Kidney epithelial cell (primary cell): ENCODE measurements at places on chromosomes 3 and 15.

GRCh38 chr3:46537316-46537715 lies 28.8 kb downstream of the LRRC2 start:
- DNase-seq: no peak

GRCh38 chr15:55823699-55824340 lies 80.9 kb upstream of the PRTG start:
- DNase-seq: no peak

- no peak for DNase-seq
Observed at GRCh38 chr3:53525765-53526703, 31.6 kb downstream of the CACNA1D start.

- DNase-seq: no peak
Observed at GRCh38 chr3:150068440-150069153, 97.9 kb upstream of the PFN2 start.

DNA sequence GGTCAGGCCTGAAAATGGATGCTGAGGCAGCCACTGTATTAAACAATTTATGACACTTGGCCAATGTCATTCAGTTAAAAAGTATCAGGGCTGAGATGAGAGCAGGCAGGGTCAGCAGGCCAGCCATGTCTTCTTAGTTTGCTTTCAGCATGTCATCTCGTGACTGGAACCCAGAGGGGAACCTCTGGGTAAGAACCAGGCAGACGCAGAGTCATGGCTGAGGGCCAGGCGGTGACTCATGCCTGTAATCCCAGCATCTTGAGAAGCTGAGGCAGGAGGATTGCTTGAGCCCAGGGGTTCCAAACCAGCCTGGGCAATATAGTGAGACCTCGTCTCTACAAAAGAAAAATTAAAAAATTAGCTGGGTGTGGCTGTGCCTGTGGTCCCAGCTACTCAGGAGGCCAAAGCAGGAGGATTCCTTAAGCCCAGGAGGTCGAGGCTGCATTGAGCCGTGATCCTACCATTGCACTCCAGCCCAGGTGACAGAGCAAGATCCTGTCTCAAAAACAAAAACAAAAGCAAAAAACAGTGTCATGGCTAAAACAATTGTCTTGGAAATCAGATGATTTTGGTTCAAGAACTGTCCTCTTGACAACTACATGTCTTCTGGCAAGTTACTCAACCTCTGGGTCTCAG lies 11.7 kb downstream of the BCL2L10 start:
- DNase-seq: peak; percentile 69
